ENCODE measurements at places on chromosomes 3 and 15.

GRCh38 chr3:126568776-126569342, 10.1 kb upstream of the C3orf22 start:
- no peak for DNase-seq

DNA sequence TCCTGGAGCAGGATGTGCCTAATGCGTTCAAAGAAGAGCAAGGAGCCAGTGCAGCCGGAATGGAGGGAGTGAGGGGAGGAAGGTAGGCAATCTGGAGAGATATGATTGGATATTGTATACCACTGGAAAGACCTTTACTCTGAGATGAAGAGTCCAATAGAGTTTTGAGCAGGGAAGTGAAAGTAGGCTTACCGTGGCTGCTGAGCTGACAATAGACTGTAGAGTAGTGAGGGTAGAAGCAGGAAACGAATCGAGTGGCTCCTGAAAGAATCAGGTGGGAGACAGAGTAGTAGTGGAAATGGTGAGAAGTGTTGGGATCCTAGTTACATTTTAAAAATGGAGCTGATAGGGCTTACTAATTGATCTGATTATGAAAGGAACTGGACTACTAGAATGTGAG, 51.8 kb upstream of the NUDT16 start:
- no peak for DNase-seq

DNA sequence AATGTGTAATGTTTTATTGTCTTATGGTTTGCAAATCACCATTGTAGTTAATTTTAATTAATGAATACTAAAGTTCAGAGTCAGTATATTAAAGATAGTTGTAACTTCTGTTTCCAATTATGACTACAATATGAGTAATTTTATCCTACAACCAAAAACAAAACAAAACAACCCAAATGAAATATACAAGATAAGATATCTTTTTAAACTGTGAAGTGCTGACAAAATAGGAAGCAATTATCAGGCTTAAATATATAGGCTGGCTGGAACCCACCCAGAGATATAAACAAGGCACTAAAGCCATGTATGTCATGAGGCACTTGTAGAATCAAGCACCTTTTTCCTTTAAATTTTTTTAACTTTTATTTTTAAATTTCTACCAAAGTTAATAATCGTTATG, 108.6 kb upstream of the LRRFIP2 start:
- no peak for DNase-seq

DNA sequence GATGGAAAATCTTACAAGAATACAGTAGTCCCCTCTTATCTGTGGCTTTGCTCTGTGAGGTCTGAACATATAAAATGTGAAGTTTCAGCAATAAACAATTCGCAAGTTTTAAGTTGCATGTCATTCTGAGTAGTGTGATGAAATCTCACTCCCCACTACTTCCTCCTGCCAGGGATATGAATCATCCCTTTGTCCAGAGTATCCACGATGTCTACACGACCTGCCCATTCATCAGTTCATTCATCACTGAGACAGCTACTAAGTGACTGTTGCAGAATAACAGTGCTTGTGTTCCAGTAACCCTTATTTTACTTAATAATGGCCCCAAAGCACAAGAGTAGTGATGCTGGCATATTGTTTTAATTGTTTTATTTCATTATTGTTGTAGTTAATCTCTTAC, 489.2 kb upstream of the UBE2E2 start:
- no peak for DNase-seq

GRCh38 chr15:40407330-40407990, 1.9 kb downstream of the IVD start:
- no peak for DNase-seq

DNA sequence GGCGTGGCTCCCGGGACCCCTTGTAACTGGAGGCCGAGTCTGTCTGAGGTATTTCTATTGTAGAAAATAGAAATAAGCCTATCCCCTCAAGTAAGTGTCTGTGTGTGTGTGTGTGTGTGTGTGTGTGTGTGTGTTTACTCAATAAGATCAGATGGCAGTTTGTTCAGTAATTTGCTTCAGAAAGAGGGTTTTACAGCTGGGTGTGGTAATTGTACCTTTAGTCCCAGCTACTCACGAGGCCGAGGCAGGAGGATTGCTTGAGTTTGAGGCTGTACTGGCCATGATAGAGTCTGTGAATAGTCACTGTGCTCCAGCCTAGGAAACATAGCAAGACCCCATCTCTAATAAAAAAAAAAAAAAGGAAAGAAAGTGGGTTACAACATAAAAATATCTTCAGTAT, 8.7 kb downstream of the SPINT1 start:
- no peak for DNase-seq

GRCh38 chr3:72213296-72214065, 428.5 kb upstream of the PROK2 start:
- no peak for DNase-seq

- DNase-seq, result peak; percentile 58
These were observed at the start of gene ST6GAL1 for GRCh38 chr3:186930143-186930640. ST6GAL1 (plus strand) TSS chr3:186930526; CDS start chr3:187042704, 112,178 bp downstream.

DNA sequence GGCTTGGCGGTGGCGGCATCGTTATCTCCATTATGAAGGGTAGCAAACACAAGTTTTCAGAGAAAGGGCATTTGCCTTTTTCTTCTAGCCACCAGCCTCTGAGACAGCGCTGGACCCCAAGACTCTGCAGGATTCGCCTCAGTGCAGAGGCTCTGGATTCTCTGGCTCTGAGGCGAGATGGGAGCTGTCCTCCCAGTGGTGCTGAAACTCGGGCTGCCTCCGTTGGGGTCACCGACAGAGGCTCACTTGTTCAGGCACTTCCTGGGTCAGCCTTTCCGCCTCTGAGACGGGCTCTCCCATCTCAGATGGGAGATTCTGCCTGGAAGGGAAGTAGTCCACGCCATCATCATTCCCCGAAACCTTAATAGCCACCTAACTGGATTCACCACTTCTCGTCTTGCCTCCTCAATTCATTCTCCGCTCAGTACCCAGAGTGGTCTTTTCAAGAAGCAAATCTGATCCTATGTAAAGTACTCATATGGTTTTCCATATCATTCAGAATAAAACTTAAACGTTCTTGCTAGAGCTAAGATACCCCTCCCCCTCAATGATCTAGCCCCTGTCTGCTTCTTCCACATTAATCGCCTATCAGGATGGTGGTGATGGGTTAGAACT, 76.9 kb downstream of the RHCG start:
- DNase-seq, result no peak

- DNase-seq, result no peak
These were observed 102.0 kb downstream of the SCAPER start for GRCh38 chr15:76803049-76803571.

DNA sequence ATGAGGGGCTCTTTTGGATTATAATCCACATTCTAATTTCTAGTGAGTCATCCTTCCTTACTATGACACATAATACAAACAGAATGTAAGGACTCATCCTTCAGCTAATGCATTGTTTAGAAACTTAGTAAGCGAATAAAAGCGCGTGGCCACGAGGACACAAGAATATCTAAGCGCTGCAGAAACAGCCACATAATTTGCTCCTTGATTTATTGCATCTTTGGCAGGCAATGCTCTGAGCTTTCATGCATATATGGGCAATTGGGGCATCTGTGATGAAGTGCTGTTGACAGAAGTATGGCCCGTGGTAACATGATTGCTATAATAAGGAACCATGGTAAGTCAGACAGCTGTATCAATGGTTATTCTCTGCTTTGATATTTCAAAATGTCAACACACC, 191.3 kb upstream of the ZNF385D start:
- no peak for DNase-seq

GRCh38 chr3:103388214-103388613, 953.4 kb downstream of the ZPLD1 start:
- DNase-seq, result no peak

GRCh38 chr3:71536376-71536965, 47.1 kb downstream of the FOXP1 start:
- no peak for DNase-seq

- DNase-seq, result no peak
These were observed 244.1 kb downstream of the SLCO3A1 start for GRCh38 chr15:92097474-92098178.

DNA sequence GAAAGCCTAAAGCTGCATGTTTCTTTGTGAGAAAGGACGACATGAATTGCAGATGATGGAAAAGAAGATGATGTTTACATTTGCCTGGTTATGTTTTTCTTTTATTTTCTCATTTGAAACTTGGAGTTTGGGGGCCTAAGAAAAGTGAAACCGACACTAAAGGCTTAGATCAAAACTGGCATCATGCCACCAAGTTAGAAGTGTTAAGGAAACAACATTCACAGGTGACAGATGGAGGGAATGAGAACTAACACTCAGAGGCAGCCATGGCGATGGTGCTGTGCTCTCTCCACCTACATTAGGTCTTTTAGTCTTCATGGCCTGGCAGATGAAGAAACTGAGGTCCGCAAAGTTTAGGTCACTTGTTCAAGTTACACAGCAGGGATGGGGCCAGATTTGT, 923.6 kb downstream of the TUSC7 start:
- no peak for DNase-seq

GRCh38 chr3:107727102-107727501, 204.3 kb downstream of the BBX start:
- no peak for DNase-seq

DNA sequence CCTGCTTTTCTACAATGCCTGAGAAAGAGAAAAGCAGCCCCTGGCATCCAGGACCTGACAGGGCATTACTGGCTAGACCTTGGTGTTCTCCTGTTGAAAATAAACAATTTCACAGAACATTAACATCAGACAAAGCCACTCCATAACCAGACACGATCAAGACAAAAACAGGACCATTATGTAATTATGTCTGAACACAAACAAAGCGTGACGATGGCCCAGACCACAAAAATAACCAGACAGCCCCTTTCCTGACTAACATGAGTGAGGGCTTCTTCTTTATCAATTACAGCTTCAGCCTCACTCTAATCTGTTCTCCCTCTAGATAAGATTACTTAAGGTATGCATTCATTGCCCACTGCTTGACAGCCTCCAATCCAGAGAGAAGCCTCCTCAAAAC, 172.7 kb upstream of the LMCD1 start:
- no peak for DNase-seq

- DNase-seq, result no peak
These were observed 183.7 kb upstream of the KCNH8 start for GRCh38 chr3:18964640-18965039.

- no peak for DNase-seq
These were observed 557.2 kb downstream of the NR2F2 start for GRCh38 chr15:96887730-96888129.

Data from DMS 273 treated with DMSO at 0.1 percent for 48 hours (cell line).